Stimulated activated CD4-positive, alpha-beta T cell treated with anti-CD3 and anti-CD28 coated beads, Interleukin-2, amount 100 ng/mL, for 24 hours (primary cell): ENCODE measurements at places on chromosomes 16 and 17.

GRCh38 chr17:77864234-77865111 lies 94.0 kb upstream of the TNRC6C start:
- no peak for DNase-seq

- DNase-seq: peak; percentile 19
These were observed 148.7 kb upstream of the ZFHX3 start for GRCh38 chr16:73196670-73197069.

DNA sequence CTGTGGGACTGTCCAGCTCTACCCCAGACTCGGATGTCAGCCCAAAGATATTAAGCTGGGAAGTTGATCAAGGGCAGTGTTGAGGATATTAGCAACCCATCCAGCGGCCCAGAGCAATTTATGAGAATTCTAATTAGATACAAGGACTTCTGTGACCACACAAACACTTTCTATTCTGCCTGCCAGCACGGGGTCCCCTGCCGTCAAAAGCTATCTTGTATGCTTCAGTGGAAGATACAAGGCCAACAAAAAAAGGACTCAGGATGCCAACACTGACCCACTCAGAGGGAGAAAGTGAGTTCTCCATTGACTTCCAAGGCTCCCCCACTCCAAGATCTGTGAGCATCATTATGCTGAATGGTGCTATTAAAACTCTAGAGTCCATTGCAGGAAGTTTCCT lies 390.7 kb downstream of the GRIN2A start:
- DNase-seq: no peak

DNA sequence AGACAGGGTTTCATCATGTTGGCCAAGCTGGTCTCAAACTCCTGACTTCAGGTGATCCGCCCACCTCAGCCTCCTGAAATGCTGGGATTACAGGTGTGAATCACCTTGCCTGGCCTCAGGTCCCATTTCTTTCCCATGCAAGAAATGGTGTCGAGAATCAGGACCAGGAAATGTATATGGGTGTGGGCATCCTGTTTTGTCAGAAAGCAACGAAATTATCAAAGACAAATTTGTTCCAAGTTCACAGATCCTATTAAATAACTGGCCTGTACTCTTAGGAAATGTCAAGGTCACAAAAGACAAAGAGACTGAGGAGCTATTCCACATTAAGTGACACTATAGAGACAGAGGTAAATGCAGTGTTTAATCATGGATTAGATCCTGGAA lies 17.1 kb upstream of the ST6GALNAC1 start:
- no peak for DNase-seq

DNA sequence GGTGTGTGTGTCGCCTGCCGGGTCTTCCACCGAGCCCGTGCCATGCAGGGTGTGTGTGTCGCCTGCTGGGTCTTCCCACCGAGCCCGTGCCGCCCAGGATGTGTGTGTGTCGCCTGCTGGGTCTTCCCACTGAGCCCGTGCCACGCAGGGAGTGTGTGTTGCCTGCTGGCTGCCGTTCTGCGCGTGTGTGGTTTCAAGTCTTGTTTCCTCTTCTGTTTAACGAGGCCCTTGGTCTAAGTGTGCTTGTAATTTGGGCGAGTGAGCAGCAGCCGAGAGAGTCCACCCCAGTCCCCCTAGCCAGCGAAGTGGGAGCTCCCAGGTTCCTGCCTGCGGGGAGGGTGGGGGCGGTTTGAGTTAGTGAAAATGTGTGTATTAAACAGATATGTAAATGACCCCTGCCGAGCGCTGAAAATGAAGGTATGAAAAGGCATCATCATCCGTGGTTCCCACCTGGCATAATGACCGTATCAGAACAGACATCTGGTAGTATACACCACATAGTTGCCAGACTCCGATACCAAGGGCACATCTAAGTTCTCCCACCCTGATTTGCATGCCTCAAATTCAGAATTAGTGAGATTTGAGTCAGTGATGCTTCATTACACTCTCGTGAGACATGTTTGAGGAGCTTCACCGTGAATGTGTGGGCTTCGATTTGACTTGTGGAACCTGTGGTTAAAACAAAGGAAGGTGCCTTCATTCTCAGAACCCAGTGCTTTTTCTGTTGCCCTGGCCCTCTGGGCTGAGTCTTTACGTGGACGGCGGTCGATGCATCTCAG lies 114.5 kb upstream of the CHMP6 start:
- peak; percentile 83 for DNase-seq

DNA sequence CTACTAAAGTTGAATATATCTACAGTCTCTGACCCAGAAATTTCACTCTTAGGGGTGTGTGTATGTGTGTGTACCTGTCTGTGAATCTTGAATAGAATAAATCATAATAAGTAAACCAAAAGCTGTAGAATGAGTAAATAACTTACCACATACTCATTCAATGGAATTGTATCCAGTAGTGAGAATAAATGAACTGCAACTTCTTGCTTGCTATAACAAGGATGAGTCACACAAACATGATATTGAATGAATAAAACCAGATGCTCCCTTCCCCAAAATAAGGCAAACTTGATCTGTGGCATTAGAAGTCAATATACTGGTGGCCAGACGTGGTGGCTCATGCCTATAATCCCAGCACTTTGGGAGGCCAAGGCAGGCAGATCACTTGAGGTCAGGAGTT lies 259.8 kb upstream of the MON1B start:
- DNase-seq: no peak

DNA sequence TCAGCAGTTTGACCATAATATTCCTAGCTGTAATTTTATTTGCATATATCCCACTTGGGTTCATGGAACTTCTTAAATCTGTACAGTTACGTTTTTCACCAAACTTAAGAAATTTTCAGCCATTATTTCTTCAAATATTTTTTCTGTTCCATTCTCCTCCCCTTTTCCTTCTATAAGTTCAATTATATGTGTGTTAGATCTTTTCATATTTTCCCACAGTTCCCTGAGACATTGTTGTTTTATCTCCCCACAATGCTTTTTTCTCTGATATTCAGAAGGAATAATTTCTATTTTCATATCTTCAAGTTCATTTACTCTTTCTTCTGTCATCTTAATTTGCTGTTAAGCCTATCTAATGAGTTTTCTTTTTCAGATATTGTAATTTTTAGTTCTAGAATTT lies 26.1 kb downstream of the IKZF3 start:
- DNase-seq: no peak

DNA sequence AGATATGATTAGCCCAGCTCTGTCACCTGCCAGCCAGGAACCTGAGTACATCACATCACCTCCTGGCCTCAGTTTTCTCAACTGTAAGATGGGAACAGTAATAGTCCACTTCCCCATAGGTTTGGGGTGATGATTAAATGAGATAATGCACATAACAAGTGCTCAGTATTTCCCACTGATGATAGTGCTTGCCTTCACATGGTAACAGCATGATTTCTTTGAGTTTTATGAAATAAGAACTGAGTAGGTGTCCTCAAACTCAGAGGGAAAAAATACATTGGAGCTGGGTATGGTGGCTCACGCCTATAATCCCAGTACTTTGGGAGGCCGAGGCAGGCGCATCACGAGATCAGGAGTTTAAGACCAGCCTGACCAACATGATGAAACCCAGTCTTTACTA lies 30.1 kb upstream of the SNN start:
- DNase-seq: no peak

- DNase-seq: no peak
These were observed 28.8 kb upstream of the DYNLRB2 start for GRCh38 chr16:80511824-80512592.

DNA sequence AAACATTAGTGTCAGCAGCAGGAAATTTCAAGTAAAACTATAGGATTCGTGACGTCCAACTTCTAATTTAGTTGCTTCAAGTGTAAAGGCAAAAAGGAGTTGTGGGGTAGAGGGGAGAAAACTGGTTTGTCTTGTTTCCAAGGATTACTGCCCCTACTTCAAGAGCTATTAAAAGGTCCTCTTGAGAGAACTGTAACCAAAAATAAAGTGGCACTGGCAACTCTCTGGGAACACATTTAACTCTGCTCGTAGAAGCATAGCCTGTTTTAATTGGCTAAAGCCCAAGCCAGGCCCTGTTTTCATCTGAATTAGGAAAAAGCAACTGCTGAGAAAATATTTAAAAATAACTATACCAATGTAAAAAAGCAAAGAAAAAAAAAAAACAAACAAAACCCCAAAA lies 51.8 kb upstream of the AKAP1 start:
- DNase-seq: no peak

- no peak for DNase-seq
These were observed 53.5 kb downstream of the SOCS1 start for GRCh38 chr16:11202260-11203091.

DNA sequence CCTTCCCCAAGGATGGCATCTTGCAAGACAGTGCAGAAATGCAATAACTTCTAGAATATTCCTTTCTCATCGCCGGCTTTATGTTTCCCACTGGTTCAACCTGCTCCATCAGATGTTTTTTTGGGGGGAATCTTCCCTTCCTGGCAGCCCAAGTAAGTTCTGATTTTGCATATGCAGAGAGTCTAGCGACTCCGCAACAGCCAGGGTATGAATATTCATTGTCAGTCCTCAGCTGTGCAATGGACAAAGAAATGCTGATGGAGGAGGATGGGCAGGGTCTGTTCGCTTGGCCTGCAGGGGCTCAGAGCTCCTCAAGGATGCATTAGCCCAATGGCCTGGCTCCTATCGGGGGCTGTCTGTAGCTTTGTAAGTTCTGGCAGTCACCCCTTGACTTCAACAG lies 358.8 kb upstream of the CCL2 start:
- DNase-seq: no peak

DNA sequence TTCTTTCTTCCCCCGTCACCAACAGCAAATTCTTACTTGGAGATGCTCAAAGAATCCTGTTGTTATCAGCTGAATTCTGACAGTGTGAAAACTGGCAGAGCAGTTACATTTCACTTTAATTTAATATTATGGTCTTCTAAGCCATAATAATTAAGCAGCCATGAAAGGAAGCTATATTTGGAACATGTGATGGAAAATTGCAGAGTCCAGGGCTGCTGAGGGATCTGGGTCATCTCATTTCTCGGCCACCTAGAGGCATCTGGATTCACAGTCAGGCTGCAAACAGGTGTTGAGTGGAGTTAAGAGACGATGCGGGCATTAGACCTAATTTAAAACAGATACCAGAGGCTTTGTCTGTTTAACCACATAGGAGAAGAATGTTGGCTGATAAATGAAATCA lies 38.4 kb downstream of the CHD9NB start:
- DNase-seq: no peak

GRCh38 chr17:56021681-56022190 lies 131.5 kb upstream of the ANKFN1 start:
- no peak for DNase-seq

DNA sequence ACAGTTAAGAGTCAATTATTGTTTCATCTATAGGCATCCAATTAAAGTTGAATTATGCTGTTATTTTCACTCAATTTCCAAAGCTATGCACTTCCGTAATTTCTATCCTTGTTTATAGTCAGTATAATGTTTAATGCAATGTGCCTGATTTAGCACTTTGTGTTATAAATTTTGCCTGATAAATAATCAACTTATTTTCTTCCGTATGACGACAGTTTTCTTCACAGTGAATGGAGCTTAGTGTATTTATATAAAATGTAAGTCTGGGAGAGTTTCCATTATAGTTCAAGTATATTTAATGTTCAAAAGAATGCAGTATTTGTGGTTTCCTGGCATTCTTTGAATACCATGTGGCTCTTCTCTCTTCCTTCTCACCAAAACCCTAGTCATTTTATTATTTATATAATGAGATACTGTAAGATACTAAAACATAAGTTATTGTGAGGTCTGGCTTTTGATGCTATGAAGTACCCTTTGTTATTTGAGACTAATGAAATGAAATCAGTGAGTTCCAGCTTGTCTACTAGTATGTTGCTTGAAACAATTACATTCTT lies 240.6 kb downstream of the PRKCA start:
- no peak for DNase-seq

GRCh38 chr17:74212209-74212912 lies 1.0 kb upstream of the TTYH2 start:
- DNase-seq: peak; percentile 44

DNA sequence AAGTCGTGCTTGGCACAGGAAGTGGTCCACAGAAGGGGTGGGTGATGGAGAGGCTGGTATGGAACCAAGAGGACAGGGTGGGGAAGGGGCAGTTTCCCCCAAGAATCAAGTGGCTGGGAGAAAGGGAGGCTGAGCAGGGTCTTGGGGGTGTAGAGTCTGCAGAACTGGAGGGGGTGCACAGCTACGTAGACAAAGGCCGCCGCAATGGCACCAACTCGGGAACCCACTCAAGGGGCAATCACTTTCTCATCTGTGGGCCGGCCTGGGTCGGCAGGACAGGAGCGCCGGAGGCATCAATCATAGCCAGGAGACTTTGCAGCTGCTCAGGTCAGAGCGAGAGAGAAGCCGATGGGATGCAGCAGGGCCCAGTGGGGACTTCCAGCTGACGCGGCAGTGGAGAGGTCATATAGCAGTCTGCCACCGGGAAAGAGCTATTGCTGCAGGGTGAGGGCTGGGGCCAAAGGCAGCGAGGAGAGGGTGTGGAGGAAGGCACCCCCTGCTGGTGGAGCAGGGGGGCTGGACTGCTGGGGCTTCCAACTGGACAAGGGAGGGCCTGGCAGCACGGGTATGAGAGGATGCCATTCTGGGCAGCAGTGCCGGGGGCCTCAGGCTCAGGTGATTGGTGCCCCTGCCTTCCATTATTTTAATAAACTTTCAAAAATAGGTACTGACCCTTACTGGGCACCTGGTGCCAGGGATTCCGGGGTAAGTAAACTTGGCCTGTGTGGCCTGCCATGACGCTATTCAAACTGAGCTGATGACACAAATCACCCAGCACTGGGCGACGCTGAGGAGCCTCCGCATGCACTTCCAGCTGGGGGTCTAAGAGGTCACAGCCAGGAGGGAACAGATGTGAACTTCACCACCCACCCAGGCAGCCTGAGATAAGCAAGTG lies 52.5 kb upstream of the MTSS2 start:
- no peak for DNase-seq

DNA sequence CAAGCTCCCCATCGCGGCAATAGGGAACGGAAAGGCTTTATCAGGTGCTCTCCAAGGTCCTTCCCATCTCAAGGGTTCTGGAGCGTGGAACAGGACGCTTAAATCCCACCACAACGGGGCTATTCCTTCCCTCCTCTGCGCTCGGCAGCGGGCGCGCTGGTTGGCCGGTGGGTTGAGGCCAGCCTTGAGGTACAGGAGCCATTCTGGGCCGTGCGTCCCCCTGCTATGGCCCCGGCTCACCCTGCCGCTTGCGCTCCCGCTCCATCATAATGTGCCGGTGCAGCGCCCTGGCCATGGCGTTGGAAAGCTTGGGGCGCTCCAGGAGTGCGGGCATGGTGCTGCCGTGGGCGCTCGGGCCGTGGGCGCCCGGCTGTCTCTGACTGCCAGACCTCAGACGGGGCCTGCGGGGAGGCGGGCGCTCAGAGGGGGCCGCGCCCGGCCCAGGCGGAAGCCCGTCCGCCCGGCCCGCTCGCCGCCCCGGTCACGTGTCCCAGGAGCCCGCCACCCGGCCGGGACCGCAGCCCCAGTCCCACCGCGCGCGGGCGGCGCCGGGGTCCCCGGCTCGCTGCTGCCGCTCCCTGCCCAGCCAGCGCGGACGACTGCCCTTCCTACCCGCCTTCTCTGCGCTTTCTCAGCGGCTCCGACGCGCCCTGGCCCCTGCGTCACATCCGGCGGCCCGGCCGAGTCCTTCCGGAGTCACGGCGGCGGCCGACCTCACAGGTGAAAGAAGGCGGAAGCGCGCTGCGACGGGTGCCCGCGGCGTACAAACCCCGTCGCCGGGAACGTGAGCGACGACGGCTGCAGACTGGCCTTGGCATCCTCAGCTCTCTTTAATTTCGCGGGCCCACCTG lies at the start of gene GPS2:
Gene GPS2 (minus strand): TSS at position 642 of the 851 bp plus-strand sequence. CDS start 308 bp downstream, at position 334.
- DNase-seq: peak; percentile 93

- no peak for DNase-seq
These were observed 256.9 kb downstream of the C16orf95 start for GRCh38 chr16:87060034-87060986.
